ENCODE measurements at places on chromosomes 1 and 21. TPM values are rescaled to one million over a fixed set of nuclear protein-coding genes. Genes with fewer than 3 reads are reported as not detected.

Gene SNAP47
- 27.0 TPM for total RNA-seq

Gene MSH4
- 0.58 TPM for total RNA-seq

Gene RIPPLY3
- 0.09 TPM for total RNA-seq

Gene KIF26B
- total RNA-seq: 0.16 TPM

Gene OR2T10
- not detected for total RNA-seq

Gene SH2D1B
- total RNA-seq: not detected

Data from CD8-positive, alpha-beta memory T cell (primary cell).